Esophagus mucosa (tissue), 1 donor: ENCODE measurements at places on chromosomes 1 and 21.

GRCh38 chr1:7325254-7325653 lies 445.8 kb upstream of the VAMP3 start:
- no peak for ATAC-seq

DNA sequence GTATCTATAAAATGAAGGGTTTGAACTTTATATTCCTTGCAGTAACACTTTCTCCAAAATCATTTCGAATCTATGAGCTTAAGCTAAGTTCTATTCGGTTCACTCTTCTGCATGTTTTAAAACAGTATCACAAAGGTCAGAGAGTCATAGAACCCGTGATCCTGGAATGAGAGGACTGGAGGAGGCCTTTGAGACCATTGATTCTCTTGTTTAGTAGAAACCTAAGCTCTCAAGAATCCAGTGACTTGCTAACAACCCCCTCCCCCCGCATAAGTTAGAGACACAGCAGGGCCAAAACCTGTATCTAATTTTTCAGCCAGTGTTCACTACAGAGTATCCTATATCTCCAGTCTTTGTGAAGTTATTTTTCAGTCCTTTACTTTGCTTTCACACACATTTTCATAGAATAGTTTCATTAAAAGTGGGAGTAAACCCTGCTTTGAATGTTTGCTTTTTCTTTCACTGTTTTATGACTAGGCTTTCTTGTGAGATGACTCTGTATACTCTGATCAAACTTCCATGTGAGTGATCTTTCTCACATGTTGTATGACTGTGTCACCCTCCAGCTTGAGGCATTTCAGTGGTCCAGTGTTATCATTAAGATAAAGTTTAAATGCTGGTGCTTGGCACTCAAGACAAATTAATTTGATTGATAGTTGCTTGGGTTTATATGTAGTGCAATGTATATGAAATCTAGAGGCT lies 275.4 kb upstream of the SGIP1 start:
- ATAC-seq, result no peak

- no peak for ATAC-seq
Measured at GRCh38 chr1:2466958-2467554, 9.0 kb upstream of the PLCH2 start.

DNA sequence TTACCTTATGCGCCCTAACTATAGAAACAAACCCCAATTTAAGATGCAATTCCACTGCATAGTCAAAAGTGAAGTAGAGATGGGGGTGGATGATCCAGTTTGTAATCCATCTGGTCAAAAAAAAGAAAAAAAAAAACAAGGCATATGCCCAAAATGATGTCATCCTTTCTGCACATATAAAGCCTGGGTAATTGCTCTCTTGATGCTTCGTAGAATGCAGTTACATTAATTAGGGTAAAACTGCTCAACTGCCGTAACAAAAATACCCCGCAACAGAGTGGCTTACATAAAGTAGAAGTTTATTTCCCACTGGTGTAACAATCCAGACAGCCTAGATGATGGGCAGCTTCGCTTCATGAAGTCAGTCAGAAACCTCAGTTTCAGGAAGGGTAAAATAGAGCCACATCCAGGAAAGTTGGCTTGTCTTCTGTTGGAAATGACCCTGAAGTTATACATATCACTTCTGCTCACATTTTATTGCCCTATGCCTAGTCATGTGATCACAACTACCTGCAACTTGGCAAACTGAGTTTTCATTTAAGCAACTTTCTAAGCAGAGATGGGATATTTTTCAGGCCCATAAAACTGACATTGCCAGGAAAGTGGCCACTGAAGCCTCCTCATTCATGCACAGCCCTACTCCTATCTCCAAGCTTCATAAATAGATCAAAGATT lies 221.7 kb downstream of the C1orf94 start:
- no peak for ATAC-seq

DNA sequence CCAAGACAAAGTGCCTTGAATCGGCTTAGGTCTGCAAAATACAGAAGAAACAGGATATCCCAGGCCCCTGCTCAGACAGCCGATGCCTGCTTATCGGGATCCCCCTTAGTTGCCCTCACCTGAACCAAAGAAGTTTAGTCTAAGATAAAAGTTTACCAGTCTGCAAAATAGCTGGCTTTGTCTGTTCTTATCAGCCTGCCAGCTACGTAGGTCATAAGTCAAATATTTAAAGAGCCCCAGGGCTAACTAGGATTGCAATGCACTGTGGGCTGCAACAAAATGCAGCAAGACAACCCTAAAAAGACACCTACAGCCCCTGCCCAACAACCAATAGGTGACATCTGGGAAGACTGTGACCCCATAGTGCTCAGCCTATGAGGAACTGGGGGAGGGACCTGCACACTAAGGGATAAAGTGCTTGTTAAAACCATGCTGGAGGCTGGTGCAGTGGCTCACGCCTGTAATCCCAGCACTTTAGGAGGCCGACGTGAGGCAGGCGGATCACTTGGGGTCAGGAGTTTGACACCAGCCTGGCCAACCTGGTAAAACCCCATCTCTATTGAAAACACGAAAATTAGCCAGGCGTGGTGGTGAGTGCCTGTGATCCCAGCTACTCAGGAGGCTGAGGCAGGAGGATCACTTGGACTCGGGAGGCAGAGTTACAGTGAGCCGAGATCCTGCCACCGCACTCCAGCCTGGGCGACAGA lies 27.4 kb downstream of the LRRC3 start:
- ATAC-seq, result no peak

- ATAC-seq, result no peak
Measured at GRCh38 chr1:234776876-234777855, 167.2 kb upstream of the IRF2BP2 start.

DNA sequence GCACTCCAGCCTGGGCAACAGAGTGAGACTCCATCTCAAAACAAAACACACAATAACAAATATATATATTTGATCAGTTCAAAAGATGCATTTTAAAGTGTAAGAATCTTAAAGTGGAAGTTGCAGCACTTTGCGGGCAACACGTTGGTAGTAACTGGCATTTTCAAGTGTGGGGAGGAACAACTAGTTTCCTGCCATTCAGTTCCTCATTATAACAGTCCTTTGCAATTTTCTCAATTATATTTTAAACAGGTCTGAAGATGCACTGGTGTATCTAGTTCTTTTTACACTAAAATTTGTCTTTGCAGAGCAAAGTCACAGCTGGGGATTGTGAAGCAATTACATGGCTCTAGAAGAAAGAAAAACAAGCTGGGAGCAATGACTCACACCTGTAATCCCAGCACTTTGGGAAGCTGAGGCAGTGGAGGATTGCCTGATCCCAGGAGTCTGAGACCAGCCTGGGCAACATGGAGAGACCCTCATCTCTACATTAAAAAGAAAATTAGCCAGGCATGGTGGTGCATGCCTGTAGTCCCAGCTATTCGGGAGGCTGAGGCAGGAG lies 25.3 kb downstream of the RRAGC start:
- no peak for ATAC-seq

- ATAC-seq, result no peak
Measured at GRCh38 chr21:27424601-27425000, 457.7 kb upstream of the ADAMTS5 start.

DNA sequence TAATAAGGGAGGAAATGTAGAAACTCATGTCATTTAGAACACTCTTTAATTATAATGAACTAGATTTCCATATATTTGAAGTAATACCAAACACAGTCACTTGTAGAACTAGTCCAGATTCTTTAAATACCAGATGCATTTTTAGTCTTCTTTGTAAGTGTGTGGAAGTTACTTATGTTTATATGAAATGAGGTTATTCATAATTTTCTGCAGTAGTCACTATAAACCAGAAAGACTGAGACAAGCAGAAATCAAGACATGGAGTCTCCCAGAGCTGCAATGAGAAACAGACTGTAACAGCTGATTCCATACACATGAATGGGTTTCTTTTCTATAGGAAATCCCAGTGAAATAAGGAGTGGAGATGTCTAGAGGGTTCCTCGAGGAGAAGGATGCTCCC lies 216.6 kb upstream of the ZP4 start:
- ATAC-seq, result no peak
